ENCODE measurements at places on chromosomes 12 and 14.

- DNase-seq, result no peak
Observed at GRCh38 chr14:94328196-94328595, 5.1 kb upstream of the SERPINA6 start.

GRCh38 chr12:80107221-80107620 is 7.9 kb downstream of the OTOGL start:
- DNase-seq, result no peak

DNA sequence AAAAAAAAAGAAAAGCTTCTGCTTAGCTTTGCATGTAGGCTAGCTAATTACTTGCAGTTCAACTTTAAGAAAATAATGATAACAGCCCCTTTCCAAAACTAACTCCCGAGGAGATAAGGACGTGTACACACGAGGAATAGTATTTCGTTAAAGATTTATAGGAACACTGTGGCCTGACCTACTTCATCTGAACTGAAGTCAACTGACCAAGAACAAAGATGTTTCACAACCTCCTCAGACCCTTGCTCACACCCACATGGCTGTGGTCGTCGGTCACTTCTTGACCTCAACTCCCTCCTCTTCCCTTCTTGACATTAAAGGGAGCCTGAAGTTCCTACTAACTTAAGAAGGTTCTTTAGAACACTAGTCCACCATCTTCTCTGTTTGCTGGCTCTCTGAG is 25.3 kb upstream of the FAM181A start:
- no peak for DNase-seq

DNA sequence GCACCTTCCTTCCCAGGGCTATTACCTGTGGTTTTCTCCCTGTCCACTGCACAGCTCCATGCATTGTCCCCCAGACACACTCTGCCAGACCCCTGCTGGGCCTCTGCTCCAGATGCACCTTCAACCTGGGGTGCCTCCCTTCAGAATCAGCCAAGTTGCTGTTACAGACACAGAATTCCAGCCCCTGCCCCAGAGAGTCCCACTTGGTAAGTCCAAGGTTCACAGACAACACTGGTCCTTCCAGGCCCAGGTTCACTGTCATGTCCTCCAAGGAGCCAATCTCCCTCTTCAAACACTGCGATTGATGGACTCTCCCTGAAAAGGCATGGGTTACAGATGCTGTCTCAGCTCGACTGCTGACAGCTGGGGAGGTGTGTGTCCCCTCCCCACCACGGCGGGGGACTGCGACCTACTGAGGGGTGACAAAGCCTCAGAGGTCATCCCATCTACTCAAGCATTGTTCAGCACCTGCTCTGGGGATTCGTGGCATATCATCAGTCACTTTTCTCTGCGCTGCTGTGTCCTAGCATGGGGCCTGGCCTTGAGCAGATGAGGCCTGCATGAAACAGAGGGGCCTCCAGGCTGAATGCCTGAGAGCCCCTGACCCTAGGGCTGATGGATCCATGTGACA is 24.3 kb downstream of the CALM1 start:
- DNase-seq, result no peak

DNA sequence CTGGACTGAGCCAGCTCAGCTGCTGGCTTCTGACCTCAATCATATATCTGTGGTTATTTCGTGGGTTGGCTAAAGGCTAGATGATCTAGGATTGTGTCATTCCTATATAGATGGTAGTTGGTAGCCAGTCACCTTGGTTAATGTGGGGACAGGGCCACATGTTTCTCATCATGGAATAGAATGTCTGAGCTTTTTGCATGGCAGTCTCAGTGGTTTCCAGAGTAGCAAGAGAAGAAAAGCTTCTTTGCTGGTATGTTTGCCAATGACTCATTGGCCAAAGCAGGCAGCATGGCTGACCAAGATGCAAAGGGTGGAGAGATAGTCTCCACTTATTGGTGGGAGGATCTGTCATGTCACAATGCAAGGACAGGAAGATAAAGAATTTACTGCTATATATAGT is 746.4 kb upstream of the FLRT2 start:
- no peak for DNase-seq

DNA sequence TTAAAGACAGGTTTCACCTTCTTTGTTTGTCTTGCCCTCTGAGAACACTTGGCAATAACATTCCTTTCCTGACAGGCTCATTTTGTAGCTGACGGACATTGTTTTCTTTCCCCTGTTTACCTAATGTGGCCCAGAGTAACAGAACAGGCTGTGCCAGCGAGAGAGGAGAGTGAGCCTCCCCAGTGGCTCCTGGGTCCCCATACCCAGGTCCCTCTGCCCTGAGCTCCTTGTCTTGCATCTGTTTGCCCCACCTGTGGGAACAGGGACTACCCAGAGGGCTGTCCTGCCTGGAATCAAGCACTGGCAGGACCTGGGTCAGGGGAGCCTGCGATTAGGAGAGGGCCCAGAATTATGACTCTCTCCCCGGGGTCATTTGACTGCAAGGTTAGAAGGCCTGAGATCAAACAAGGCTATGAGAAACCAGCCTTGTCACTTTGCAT is 222.9 kb downstream of the ZFP36L1 start:
- DNase-seq, result no peak

- DNase-seq, result no peak
Observed at GRCh38 chr12:114682106-114682784, 1.7 kb downstream of the TBX3 start.
